ENCODE measurements at places on chromosomes 4 and X.

DNA sequence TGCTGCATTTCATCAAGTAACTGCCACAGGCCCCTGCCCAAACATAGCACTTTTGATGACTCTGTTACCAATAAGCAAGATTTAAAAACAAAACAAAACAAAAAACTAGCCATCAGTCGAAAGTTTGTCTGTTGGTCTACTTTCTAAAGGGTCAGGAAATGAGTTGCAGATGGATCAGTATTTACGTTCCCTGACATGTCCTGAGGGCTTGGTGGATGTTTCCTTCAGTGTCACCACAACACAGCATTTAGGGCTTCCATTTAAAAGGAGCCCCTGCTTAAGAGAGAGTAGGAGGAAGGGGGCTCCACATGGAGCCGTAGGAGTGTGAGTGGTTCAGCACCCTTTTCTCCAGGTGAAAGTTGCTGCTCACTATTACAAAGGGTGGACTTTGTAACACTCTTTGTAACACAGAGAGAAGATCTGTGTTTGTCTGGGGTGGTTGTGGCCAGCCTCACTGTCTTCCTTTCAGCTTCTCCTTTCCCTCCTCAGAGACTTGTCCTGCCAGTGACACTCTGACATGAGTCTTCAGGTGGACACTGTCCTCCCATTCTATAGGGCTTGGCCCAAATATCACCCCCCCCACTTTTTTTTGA is 167.5 kb upstream of the PDE5A start:
- DNase-seq, result no peak

DNA sequence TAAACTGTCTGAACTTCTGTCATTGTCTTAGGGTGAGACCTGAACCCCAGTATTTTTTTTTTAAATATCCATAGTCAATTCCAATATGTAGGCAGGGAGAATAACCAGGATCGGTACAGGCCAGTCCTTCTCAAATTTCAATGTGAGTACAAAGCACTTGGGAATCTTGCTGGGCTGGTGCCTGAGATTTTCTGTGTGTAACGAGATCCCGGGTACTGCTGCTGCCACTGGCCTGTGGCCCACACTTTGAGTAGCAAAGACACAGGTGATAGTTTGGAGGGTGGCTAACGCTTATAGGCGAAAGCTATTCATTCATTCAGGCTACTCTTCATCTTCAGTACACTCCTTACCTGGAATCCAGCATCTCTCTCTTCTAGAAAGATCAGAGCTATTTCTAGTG is 923.6 kb upstream of the TENM3 start:
- no peak for DNase-seq

- no peak for DNase-seq
Measured at GRCh38 chr4:102094481-102094880, 250.8 kb downstream of the SLC39A8 start.

DNA sequence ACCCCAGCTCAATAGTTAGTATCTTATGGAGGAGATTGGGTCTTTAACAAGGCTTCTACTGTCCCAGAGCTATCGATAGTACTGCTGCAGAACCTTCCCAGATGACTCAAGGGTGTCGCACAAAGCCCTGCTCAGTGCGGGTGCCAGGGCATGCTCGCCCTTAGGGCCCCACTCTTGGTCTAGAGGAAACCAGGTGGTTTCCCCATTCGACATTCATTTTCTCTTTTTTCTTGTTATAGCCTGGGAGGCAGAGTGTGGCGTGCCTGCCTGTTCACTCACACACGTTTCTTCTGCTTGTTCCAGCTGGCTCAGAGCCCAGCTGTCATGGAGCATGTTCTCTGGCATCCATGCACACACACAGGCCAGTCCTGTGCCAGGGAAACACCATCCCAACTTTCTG is 144.5 kb downstream of the SMIM20 start:
- no peak for DNase-seq

DNA sequence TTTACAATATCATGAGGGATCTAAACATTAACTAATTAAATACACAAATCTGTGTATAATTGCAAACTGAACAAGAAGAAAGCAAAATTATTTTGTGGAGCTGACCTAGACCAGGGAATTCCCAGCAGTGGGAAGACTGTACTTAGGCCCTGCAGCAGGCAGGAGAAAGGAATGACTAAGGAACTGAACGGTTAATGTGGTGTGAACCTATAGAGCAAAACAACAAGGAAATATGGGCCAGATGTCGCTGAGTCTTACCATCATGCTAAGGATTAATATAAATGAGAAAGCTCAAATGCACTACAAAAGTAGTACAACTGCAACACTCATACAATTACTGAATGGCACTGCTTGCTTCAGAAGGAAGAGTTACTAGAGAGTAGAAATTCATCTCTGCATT is 120.3 kb upstream of the ATXN3L start:
- DNase-seq, result no peak

GRCh38 chr4:158268553-158268952 is 58.3 kb downstream of the TMEM144 start:
- DNase-seq, result no peak

DNA sequence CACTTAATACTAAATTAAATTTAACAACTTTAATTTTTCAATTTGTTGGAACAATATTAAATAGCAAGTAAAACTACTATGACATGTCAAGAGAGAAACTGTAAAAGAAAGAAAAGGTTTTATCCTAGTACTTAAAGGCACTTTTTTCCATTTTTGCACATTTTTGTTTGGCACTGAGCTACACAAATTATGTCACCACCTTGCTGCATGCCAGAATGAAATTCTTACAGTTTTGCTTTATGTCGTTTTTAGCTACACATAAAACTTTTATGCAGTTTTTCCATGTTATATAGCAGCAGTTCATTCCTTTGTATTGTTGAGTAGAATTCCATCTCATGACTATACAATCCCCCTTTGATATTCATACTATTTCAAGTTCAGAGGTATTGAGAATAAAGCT is 99.1 kb upstream of the RXFP1 start:
- no peak for DNase-seq
